NCI-H2029 (cell line): ENCODE measurements at places on chromosomes 12 and 14.

DNA sequence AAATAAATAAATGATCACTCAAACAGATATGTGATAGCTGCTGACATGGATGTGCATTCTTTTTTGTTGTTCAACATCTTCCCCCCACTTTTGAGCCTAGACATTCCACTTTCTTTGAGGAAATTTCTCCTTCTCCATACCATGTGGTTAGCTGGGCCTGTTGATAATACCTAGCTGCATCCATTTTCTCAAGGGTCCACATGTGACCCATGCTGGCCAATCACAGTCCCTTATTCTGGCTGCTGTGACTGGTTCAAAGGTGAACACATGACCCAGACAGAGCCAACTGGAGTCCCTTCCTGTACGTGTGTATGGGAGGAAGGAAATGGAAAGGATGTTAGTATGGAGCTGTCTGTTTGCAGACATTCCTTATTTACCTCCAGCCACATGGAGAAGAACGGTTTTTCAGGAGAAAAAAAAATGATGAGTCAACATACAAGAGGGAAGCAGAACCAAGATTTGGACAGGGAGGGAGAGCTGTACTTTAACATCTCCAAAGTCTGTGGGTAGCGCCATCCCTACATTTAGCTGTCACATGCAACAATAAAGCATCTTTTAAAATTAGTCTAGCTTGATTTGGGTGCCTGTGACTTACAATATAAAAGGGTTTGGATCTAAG, 391.7 kb upstream of the TBX3 start:
- no peak for DNase-seq

- DNase-seq = no peak
Measured at GRCh38 chr12:125255935-125256633, 190.8 kb downstream of the AACS start.

DNA sequence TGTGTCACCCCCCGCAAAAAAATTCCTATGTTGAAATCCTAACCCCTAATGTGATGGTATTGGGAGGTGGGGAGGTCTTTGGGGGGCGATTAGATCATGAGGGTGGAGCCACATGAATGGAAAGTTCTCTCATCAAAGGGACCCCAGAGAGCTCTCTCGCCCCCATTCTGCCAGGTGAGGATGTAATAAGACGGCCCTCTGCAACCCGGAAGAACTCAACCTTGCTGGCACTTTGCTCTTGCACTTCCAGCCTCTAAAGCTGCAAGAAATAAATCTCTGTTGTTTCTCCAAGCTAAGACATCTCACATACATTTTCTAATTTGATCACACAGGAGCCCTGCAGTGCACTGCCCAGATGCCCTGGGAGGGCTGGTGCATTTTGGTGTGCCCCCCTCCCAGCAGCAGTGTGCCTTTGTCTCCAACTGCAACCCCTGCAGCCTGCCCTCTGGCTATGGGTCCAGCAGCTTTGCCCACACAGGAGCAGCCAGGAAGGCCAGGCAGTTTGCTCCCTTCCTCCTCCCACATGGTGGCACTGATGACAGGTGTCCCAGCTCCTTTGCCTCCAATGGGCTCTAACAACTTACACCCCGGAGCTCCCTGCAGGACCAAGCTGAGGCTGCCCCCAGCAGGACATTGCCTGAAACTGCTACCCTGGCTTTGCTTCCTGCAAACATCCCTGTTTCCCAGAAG, 59.3 kb downstream of the C14orf132 start:
- DNase-seq = peak; percentile 60

- no peak for DNase-seq
Measured at GRCh38 chr12:108938247-108938924, 58.5 kb downstream of the DAO start.

DNA sequence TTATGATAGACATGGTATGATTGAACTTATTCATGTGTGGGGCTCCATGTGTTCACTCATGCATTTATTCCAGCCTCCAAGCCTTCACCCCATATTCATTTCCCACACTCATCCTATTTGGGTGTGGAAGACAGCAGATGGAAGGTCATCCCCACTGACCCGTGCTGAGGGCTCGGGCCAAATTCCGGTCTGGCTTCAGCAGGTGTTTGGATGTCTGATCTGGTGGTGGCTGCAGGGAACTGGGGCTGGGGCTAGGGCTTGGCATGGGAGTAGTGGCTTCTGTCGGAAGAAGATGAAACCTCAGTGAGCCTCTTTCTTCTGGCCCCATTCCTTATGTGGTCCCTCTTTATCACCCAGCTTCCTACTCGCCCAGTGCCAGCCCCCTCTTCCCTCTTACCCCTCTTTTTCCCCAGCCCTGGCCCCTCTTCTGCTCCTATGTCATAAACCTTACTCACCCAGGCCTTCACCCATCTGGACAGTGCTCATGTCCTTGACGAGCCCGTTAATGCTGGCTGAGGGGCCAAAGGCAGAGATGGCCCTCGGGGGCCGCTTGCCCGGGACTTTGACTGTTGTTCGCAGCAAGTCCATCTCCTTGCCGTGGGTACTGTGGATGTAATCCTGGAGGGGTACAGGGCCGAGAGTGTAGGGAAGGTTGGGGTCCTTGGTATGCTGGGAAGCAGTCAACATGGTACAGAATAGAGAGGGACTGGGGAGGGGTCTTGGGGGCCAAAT, 8.0 kb downstream of the AGAP2 start:
- no peak for DNase-seq

GRCh38 chr14:67857778-67858350, 38.3 kb downstream of the RAD51B start:
- no peak for DNase-seq

DNA sequence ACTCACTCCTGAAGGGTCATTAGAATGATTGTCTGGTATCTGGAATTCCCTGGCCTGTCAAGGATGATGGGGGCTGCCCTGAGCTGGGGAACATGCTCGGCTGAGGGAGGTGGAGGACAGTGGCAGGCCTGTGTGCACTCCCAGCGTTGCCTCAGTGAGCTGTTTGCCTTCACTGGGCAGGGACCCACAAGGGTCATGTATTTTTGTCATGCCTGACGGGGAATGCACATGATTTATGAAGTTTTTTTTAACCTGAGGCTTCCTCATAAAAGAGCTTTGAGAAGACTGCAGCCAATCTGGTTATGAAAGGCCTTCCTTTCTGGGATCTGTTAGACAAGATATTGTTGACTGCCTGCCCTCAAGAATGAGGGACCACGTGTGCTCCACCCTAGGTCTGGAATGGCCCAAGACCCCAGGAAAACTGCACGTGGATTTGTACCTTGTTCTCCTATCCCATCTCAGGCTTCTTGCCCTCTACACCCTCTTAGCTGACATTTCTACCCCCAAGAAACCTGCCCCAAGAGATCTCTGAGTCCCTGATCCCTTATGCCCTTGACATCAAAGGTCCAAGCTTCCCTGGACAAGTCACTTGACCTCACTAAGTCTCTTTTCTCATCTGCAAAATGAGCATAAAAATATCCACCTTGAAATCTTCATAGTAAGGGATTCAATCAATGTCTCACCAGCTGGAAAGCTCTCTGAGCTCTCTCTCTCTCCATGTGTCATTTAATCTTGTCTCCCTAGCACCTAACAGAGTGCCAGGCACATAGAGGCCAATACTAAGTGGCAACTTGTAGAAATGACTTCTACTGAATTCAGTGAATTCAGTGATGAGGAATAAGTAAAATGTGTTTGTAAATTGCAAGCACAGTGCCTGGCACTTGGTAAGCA, 24.5 kb upstream of the COL2A1 start:
- DNase-seq = no peak

- no peak for DNase-seq
Measured at GRCh38 chr12:70078161-70078560, 165.1 kb upstream of the CNOT2 start.

DNA sequence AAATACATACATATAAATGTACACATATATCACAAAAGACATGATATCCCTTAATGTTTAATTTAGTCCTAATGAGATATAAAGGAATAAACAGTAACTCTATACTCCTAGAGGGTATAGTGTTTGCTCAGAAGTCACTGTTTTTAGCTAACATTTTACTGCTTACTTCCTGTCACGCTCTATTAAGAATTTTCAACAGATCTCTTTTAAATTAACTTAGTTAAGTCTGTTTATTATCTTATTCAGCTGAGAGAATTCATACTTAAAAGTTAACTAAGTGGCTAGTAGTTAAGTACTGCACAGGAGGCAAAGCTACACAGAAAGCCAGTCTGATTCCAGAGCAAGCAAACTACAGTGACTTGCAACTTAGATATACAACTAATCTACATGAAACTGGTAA, 39.9 kb downstream of the GXYLT1 start:
- DNase-seq = no peak

- peak; percentile 56 for DNase-seq
Measured at GRCh38 chr12:123713823-123714585, 1.9 kb downstream of the ATP6V0A2 start.

DNA sequence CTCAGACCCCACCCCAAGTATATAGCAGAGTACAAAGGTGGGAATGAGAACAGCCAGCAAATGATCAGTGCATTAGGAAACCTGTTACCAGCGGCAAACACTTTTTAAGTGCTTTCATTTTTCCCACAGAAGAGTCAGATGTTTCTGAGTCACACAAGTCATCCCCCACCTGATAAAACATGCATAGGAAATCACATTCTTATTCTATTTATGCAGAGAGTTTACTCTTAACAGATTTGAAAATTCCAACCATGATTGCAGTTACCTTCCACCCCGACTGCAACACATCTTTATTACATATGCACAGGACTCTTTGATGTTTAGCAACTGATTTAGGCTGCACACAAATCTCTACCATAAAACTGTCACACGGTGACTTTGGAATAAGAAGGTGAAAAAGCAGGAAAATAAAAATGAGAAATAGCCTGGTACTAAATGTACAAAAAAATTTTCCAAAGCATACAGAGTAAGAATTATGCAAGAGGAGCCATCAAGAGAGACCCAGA, 236.4 kb downstream of the PAWR start:
- no peak for DNase-seq

DNA sequence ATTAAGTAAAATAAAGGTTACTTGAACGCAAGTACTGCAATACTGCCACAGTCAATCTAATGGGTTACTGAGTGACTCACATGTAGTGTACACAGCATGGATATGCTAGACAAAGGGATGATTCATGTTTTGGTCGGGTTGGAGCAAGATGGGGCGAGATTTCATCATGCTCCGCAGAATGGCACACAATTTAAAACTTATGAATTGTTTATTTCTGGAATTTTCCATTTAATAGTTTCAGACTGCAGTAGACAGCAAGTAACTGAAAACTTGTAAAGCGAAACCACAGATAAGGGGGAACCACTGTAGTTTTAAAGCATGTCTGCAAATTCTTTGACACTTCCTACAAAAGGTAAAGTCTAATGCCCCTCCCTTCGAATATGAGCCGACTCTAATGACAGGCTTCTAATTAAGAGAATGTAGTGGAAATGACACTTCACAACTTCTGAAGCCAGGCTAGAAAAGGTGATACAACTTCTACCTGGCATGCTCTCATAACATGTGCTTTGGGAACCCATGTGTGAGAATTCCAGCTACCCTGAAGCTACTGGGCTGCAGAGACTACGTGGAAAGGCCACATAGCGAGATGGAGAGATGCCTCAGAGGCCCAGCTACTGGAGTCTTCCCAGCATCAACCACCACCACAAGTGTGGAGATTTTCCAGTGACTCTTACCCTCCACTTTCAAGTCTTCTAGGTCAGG, 13.9 kb upstream of the TCP11L2 start:
- no peak for DNase-seq

GRCh38 chr14:75514673-75515628, 7.3 kb upstream of the BATF start:
- DNase-seq = no peak

- DNase-seq = peak; percentile 53
Measured at GRCh38 chr12:117494833-117495655, 133.6 kb upstream of the NOS1 start.

GRCh38 chr14:70177081-70177800, 11.5 kb downstream of the SLC8A3 start:
- DNase-seq = no peak

DNA sequence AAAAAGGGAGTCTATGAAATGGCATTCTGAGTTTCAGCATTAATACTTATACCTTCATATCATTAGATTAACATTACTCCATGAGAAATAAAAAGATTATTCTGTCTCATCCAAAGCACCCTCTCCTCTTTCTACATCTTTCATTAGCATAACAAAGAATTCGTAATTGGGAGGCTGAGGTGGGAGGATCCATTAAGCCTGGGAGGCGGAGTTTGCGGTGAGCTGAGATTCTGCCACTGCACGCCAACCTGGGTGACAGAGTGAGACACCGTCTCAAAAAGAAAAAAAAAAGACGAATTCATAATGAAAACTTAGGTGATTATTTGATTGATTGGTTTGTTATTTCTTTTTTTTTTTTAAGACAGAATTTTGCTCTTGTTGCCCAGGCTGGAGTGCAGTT, 1.8 kb upstream of the CDK17 start:
- no peak for DNase-seq

GRCh38 chr14:89855961-89856656, 98.4 kb downstream of the EFCAB11 start:
- DNase-seq = no peak

DNA sequence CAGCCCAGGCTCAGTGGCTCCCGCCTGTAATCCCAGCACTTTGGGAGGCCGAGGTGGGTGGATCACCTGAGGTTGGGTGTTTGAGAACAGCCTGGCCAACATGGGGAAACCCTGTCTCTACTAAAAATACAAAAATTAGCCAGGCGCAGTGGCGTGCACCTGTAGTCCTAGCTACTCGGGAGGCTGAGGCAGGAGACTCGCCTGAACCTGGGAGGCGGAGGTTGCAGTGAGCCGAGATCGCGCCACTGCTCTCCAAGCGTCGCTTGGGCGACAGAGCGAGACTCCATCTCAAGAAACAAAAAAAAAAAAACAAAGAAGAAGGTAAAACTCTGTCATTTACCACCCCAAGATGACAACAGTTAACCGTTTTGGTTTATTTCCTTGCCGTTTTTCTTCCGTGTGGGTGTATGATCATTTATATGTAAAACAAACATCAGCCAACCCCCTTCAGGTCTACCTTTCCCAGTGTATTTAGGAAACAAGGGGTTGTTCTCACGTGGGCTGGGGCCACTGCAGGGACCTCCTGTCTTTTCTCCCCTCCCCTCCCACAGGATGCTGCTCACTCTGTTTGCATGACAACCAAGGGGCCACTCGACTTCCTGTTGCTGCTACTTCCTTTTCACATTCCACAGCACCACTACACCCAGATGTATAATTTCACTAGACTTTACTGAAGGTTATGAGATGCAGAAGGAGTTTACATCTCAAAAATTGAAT, 13.6 kb downstream of the TTC9 start:
- DNase-seq = no peak

GRCh38 chr12:1884651-1885050, 33.8 kb downstream of the CACNA2D4 start:
- no peak for DNase-seq
